CD4-positive, alpha-beta T cell treated with Interferon gamma for 1 hour (primary cell): ENCODE measurements at places on chromosomes 11 and 22.

GRCh38 chr11:74678591-74679512 lies 52.4 kb downstream of the CHRDL2 start:
- no peak for DNase-seq

- no peak for DNase-seq
Observed at GRCh38 chr11:61766353-61766841, 14.0 kb downstream of the MYRF start.

DNA sequence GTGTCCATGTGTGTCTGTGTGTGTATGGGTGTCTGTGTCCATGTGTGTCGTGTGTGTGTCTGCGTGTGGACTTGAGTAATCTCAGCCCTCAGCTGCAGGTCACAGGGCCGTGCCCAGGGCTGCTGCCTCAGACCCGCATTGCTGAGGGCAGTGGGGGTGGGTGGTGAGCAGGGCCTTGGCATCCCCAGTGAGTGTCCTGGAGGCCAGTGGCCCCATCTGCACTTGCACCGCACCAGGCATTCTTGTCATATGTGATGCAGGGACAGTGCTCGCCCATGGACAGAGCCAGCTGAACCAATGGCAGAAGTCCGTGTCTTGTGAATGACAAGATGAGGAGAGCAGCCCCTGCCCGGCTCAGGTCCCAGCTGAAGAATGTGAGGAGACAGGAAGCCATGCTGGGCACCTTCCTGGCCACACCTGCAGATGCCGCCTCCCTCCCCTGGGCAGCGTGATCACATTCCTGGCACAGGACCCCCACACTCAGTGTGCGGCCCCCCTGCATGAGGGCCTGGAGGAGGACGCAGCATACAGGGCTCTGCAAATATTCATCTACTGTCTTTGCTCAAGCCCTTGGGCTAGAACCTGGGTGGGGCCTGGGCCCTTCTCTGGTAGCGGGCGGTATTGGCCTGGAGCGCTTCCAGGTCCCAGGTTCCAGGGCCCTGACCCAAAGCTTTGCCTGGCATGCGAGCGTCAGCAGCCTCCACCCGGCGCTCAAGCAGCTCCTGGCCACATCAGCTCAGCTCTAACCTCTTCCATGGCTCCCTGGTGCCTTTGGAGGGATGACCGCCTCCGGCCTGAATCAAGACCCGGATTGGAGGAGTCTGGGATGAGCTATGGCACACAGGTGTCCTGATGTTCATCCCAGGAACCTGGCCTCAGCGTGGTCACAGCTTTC lies 3.9 kb downstream of the ALDH3B2 start:
- DNase-seq = no peak

DNA sequence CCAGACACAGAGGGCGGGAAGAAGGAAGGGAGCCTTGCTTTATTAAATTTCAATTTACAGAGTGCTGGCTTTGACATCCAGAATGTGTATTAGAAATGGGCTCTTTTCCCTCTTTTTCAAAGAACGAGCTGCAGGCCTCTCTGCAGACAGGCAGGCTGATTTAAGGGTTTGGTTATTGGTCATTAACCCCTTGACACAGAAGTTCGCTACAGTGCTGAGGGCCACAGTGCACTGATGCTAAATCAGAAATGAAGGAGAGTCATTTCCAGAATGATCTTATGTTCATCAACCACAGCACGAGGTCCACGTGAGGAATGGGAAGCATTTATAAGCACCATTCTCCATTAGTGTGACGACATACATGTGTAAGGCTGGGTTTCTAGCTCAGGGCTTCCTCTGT lies 51.8 kb downstream of the CSNK2A3 start:
- DNase-seq = no peak

- no peak for DNase-seq
Observed at GRCh38 chr22:33803371-33804282, 116.6 kb downstream of the LARGE1 start.

- DNase-seq = no peak
Observed at GRCh38 chr11:96052921-96053651, 129.2 kb upstream of the MTMR2 start.
